ENCODE measurements at places on chromosomes 3 and 15.

- DNase-seq = peak; percentile 96
These were observed 10.2 kb downstream of the EDEM1 start for GRCh38 chr3:5197470-5198312.

GRCh38 chr3:32340039-32340438, 51.6 kb upstream of the CMTM7 start:
- DNase-seq = peak; percentile 52

DNA sequence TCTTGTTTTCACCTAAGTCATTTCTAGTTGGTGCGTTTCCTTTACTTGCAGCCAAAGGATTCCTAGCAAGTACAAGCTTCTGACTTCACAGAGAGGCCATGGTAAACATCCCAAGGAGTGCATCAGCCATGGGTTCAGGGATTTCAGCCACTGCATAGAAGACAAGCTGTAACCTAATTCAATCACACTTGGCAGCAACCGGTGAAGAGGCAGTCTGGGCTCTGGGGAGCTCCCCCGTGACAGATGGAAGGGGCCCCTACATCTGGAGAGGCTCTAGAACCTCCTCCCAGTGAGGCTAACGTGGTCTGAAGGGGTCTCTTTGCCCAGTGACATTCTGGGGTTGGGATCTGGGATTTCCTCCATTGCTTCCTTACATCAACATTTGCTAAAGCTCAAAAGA, 8.4 kb upstream of the SNRPA1 start:
- no peak for DNase-seq

- DNase-seq = no peak
These were observed 119.7 kb upstream of the DLG1 start for GRCh38 chr3:197417911-197418618.

GRCh38 chr3:36362973-36363372, 17.3 kb upstream of the STAC start:
- DNase-seq = no peak

DNA sequence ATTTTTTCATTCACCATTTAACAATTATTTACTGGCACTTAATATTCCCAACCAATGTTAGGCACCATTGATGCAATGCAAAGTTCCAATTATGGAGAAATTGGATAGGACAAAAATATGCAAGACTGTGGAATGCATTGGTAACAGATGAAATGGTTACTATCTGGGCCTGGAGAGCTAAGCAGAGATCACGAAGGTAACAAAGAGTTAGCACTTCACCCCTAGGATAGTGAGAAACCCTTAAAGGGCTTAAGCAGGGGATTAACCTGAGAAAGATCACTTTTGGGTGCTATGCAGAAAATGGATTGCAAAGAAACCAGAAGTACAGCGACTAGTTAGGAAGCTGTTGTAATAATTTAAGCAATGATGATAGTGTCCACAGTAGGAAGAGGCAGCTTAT, 129.6 kb upstream of the GPR149 start:
- DNase-seq = no peak
